ENCODE measurements at places on chromosomes 3 and 15. TPM values are rescaled to one million over a fixed set of nuclear protein-coding genes. Genes with fewer than 3 reads are reported as not detected.

DNA sequence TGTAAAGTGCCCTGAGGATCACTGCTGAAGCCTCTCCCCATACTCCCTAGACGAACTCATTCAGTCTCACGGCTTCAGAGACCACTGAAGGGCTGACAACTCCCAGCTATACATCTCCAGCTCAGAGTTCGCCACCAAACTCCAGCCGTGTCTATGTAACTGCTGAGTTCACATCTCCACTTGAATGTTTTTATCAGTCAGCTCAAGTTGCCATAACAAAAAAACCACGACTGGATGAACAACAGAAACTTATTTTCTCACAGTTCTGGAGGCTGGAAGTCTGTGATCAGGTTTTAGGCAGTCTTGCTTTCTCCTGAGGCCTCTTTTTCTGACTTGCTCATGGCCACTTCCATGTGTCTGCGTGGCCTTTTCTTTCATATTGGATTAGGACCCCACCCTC lies 223.0 kb upstream of the LRRFIP2 start:
- no peaks in the 10 kb centered on the region for H3K4me1 ChIP-seq
- no peak overlapping the region for H3K4me3 ChIP-seq
- H3K27me3 ChIP-seq: no peaks in the 10 kb centered on the region
- no peak for DNase-seq

DNA sequence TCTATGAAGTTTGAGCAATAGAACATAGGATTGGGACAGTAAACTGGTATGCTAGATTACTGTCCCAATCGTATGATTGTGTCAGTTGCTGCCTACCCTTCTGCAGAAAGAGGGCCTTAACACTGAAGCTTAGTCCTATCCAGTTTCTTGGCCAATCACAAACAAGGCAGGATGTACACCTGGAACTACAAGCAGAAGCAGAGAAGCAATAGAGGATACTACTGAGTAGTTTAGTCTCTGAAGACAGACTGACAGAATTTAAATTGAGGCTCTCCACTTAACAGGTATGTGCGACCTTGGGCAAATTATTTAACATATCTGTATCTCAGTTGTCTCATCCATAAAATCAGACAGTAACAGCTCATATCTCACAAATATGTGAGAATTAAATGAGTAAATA lies 85.0 kb downstream of the ZNF280D start:
- peaks cover 11% of the 10 kb centered on the region for H3K36me3 ChIP-seq
- H3K4me3 ChIP-seq: no peak overlapping the region
- no peak overlapping the region for H3K27ac ChIP-seq

- no peak overlapping the region for H3K4me3 ChIP-seq
- H3K27ac ChIP-seq: no peak overlapping the region
- peaks cover 40% of the 10 kb centered on the region for H3K27me3 ChIP-seq
- H3K4me1 ChIP-seq: peaks cover 8% of the 10 kb centered on the region
- H3K36me3 ChIP-seq: no peaks in the 10 kb centered on the region
Observed at GRCh38 chr15:81182031-81182755, 14.5 kb upstream of the IL16 start.

- H3K27me3 ChIP-seq: no peaks in the 10 kb centered on the region
- no peak for DNase-seq
- peaks cover 6% of the 10 kb centered on the region for H3K36me3 ChIP-seq
Observed at GRCh38 chr15:68300115-68300940, 22.8 kb downstream of the FEM1B start.

GRCh38 chr3:142530296-142530695 lies 48.2 kb downstream of the ATR start:
- H3K36me3 ChIP-seq: peaks cover 42% of the 10 kb centered on the region
- H3K27me3 ChIP-seq: no peaks in the 10 kb centered on the region
- H3K27ac ChIP-seq: no peak overlapping the region
- no peak for DNase-seq
- H3K4me3 ChIP-seq: no peak overlapping the region
- H3K4me1 ChIP-seq: peaks cover 9% of the 10 kb centered on the region

DNA sequence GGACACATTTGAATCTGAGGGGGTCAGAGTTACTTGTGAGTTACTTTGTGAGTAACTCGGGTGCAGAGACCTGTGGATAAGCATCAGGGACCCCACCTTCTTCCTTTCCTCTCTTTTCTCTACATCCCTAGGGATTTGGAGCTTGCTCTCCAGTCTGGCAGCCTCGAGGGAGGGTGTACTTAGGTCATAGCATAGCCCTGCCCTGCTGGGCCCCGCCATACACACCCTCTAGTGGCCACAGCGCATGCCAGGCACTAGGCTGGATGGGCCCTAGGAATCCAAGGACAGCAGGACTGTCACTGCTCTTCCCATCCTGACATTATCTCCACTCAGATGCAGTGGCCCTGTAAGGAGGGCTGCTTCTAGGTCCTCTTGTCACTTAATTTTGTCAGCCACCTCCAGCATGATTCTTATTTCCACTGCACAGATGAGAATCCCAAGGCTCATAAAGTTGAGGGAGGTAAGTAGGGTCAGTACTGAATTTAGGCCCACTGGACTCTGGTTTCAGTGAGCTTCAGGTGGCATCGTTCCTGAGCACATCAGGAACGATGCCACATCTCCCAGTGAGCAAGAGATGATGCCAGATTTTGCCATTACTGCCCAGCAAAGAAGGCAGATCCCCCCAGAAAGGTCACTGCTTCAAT lies 3.6 kb upstream of the SMAD6 start:
- H3K27me3 ChIP-seq: peaks cover 5% of the 10 kb centered on the region
- peaks cover 16% of the 10 kb centered on the region for H3K4me1 ChIP-seq
- H3K36me3 ChIP-seq: peaks cover 1% of the 10 kb centered on the region
- H3K27ac ChIP-seq: no peak overlapping the region

GRCh38 chr3:194134231-194134756 lies 1.7 kb upstream of the HES1 start:
- peaks cover 51% of the 10 kb centered on the region for H3K4me1 ChIP-seq
- peaks cover 6% of the 10 kb centered on the region for H3K36me3 ChIP-seq
- H3K4me3 ChIP-seq: peak overlapping the region; percentile 90
- H3K27me3 ChIP-seq: peaks cover 73% of the 10 kb centered on the region
- DNase-seq: peak; percentile 84

DNA sequence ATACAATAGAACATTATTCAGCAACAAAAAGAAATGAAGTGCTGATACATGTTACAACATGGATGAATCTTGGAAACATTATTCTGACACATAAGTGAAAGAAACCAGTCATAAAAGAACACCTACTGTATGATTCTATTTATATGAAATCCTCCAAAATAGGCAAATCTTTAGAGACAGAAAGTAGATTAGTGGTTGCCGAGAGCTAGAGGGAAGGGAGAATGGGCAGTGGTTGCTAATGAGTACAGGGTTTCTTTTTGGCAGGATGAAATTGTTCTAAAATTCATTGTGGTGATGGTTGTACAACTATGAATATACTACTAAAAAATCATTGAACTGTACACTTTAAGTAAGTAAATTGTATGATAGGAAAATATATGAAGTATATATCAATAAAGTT lies 6.3 kb upstream of the LRRC58 start:
- no peaks in the 10 kb centered on the region for H3K36me3 ChIP-seq
- H3K27ac ChIP-seq: no peak overlapping the region
- H3K4me3 ChIP-seq: no peak overlapping the region
- no peaks in the 10 kb centered on the region for H3K4me1 ChIP-seq

DNA sequence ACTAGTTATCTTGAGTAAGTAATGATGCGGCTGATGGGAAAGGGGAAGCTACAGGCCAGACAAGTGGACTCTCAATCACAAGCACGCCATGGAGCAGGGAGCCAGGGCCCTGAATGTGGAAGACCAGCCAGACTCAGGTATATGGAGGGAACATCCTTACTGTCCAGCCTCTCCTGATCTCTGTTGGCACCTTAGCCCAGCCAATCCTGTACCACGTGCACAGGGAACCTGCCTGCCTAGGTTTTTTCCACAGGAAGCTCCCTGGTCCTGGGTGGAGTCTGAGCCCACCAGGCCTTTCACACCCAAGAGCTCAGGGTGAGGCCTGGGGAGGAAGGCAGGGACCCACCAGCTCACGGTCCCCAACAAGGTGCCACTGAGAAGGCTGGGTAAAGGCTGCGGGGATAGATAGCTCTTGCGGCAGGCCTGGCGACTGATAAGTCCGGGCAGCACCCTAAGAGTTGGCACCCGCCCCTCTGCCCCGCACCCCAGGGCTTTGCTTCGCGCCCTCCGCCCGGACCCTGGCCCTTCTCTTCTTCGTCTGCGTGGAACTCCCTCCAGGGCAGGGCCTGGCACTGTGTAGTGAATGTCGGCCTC lies 933 bp upstream of the APEH start:
- peak overlapping the region; percentile 97 for H3K4me3 ChIP-seq
- H3K27ac ChIP-seq: peak overlapping the region; percentile 99
- H3K36me3 ChIP-seq: peaks cover 11% of the 10 kb centered on the region
- no peak for DNase-seq

GOLGA8G gene
- not detected for total RNA-seq

CRYBG3 gene
- 8.3 TPM for total RNA-seq

TMEM212 gene
- total RNA-seq: not detected

DLG1 gene
- total RNA-seq: 84.1 TPM

BFSP2 gene
- not detected for total RNA-seq

STXBP5L gene
- not detected for total RNA-seq

RASA2 gene
- 28.0 TPM for total RNA-seq

TUBGCP4 gene
- 48.0 TPM for total RNA-seq

All from activated CD4-positive, alpha-beta T cell treated with anti-CD3 and anti-CD28 coated beads, Interleukin-2, amount 10 ng/mL, durations not matched to agents 24 days and 14 days (primary cell).